ENCODE measurements at places on chromosomes 2 and 18. TPM values are rescaled to one million over a fixed set of nuclear protein-coding genes. Genes with fewer than 3 reads are reported as not detected.
A peak's percentile ranks its signal among the peaks of the same experiment; 100 is the strongest.

DNA sequence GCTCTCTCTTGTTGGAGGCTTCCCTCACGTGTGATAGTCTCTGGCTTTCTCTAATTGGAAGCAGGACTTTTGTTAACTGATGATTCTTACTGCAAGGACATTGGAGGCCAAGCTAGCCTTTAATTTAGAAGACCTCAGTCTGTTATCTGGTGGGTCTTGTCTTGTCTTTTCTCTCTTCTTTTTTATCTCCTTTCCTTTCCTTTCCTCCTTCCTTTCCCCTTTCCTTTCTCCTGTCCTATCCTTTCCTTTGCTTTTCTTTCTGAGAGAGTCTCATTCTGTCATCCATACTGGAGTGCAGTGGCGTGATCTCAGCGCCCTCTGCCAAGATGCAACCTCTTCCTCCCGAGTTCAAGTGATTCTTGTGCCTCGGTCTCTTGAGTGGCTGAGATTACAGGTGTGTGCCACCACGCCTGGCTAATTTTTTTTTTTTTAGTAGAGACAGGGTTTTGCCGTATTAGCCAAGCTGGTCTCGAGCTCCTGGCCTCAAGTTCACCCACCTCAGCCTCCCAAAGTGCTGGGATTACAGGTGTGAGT lies 18.1 kb downstream of the CCNYL1 start:
- H3K36me3 ChIP-seq, result peaks cover 3% of the 10 kb centered on the region
- H3K27ac ChIP-seq, result peak overlapping the region; percentile 29
- H3K4me3 ChIP-seq, result no peak overlapping the region
- peaks cover 7% of the 10 kb centered on the region for H3K4me1 ChIP-seq

DLGAP1 gene
- total RNA-seq, result 0.36 TPM

DES gene
- total RNA-seq, result not detected

DNA sequence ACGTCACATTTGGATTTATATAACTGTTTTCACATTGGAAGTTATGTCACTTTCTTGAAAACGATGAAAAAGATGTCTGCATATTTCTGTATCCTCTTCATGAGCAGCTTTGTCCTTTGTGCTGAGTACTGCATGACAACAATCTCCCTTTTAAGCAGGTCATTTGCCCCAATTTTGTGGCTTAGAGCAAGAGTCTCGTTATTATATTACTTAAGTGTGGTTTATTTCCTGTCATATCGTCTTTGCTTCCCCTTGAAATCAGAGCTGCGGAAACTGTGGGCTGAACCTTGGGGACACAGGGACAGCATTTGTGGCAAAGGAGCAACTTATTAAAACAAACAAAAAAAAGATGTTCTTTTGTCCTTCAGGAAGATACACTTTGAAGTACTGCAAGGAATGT lies 254.0 kb upstream of the DSEL start:
- H3K36me3 ChIP-seq, result no peaks in the 10 kb centered on the region
- no peak for DNase-seq
- no peak overlapping the region for H3K27ac ChIP-seq
- H3K4me1 ChIP-seq, result no peaks in the 10 kb centered on the region

GRCh38 chr18:78603102-78603983 lies 376.3 kb upstream of the SALL3 start:
- H3K27me3 ChIP-seq, result no peaks in the 10 kb centered on the region
- no peak overlapping the region for H3K4me3 ChIP-seq
- H3K4me1 ChIP-seq, result no peaks in the 10 kb centered on the region
- H3K36me3 ChIP-seq, result no peaks in the 10 kb centered on the region
- H3K27ac ChIP-seq, result no peak overlapping the region
- no peak for DNase-seq

SALL3 gene
- total RNA-seq, result not detected

POMC gene
- 5.9 TPM for total RNA-seq

DNA sequence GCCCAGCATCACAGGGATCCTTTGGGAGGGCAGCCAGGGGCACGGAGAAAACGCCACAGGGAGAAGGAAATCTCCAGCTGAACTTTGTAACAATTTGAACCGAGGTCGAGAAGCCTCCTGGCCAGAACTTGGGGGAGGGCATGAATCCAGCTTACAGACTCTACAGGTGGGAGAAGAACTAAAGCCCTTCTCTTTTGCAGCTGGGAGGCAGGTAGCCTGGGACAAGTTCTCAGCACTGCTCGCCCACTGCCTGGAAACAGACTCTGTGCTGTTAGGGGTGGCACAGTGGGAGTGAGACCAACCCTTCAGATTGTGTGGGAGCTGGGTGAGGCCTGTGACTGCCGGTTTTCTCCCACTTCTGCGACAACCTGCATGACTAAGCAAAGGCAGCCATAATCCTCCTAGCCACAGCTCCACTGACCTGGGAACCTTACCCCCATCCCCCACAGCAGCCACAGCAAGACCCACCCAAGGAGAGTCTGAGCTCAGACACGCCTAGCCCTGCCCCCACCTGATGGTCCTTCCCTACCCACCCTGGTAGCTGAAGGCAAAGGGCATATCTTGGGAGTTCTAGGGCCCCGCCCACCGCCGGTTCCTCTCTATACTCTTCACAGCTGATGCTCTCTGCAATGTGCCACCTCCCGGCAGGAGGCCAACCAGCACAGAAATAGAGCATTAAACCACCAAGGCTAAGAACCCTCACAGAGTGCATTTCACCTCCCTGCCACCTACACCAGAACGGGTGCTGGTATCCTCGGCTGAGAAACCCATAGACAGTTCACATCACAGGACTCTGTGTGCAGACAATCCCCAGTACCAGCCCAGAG lies 136.0 kb upstream of the SIX2 start:
- no peaks in the 10 kb centered on the region for H3K4me1 ChIP-seq
- no peak overlapping the region for H3K27ac ChIP-seq
- no peaks in the 10 kb centered on the region for H3K36me3 ChIP-seq
- no peak for DNase-seq
- no peak overlapping the region for H3K4me3 ChIP-seq

DNA sequence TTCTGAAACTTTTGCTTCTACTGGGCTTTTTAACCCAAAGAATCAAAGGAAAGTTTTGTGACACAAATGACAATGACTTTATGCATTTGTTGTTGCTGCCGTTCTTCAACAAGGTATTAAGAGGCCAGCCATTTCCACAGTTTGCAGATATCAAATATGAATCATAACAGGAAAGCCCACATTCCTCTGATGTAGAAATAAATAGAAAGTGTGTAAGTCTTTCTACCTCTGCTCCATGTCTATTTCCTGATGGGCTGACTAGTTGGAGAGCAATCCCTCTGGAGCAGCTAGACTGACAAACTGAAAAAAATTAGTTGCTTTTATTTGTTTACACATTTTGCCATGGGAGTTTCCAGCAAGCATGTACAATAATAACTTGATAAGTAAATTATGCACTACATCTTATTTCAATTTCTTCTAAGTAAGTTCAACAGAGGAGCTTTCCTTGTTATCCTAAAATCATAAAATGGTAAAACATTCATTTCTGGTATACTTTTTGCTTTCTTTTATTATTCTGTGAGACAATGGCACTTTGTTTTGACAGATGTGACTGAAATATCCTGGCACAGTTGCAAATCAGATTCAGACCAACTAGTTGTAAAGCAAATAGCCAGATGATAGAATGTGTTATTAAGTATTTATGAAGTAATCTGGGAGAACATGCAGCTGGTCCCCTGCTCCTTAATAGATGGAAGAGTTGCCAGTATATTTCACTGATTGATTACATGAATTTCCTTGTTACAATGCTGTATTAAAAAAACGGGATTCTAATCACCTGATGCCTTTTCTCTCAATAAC lies 266.7 kb downstream of the METTL4 start:
- no peak overlapping the region for H3K27ac ChIP-seq
- no peaks in the 10 kb centered on the region for H3K36me3 ChIP-seq
- peaks cover 3% of the 10 kb centered on the region for H3K27me3 ChIP-seq
- H3K4me3 ChIP-seq, result no peak overlapping the region

GRCh38 chr2:38581193-38582147 lies 21.3 kb downstream of the HNRNPLL start:
- peaks cover 45% of the 10 kb centered on the region for H3K36me3 ChIP-seq
- DNase-seq, result peak; percentile 9

DNA sequence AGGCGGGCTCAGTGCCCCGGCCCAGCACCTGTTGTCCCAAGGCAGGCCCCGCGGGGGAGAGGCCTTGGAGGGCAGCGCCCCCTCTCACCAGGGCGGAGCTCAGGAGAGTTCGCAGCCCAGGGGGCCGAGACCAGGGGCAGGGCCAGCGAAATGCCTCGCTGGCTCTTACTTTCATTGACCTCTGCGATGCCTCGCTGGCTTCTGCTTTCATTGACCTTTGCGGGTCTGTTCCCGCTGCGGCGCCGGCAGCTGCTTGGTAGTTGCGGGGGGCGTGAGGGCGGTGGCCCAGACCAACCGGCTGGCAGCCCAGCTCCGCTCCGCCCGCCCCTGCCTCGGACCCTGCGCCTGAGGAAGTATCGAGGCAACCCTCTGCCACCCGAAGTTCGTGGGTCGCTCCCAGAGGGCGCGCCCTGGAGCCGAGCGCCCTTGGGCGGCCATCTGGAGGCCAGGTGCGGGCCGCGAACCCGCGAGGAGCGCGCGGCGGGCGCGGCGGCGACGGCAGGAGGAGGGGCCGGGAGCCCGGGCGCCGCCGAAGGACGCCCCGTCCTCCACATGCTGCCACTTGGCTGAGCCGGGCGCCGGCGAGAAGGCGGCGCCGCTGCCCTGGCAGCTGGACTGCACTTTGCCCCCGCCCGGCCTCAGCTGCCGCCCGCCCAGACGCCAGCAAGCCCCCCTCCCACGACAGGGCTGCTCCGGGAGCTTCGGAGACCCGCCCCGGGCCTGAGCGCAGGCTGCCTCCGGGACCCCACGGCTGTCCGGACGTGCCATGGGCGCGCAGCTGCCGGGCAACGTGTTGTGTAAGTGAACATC lies 118.0 kb upstream of the MSTN start:
- peaks cover 21% of the 10 kb centered on the region for H3K27me3 ChIP-seq
- H3K36me3 ChIP-seq, result no peaks in the 10 kb centered on the region
- H3K27ac ChIP-seq, result no peak overlapping the region
- H3K4me1 ChIP-seq, result peaks cover 4% of the 10 kb centered on the region

Data from activated T-helper 1 cell treated with anti-CD3 and anti-CD28 coated beads, Interleukin-12 subunit alpha, Interleukin-12 subunit beta, Interleukin-2, Interleukin-4 antibody, amounts not matched to agents 30 ng/mL and 10 ng/mL and 1 ng/mL, durations not matched to agents 14 hours and 24 hours and 36 hours (primary cell).